Activated T-helper 1 cell treated with anti-CD3 and anti-CD28 coated beads, Interleukin-12 subunit alpha, Interleukin-12 subunit beta, Interleukin-2, Interleukin-4 antibody, amounts not matched to agents 30 ng/mL and 10 ng/mL and 1 ng/mL, durations not matched to agents 14 hours and 24 hours and 36 hours (primary cell): ENCODE measurements at places on chromosomes 3 and 15. TPM values are rescaled to one million over a fixed set of nuclear protein-coding genes. Genes with fewer than 3 reads are reported as not detected.

RAD18 gene
- total RNA-seq = 52.8 and 54.2 TPM in 2 replicates

IQCF5 gene
- not detected in 2 replicates for total RNA-seq

PYDC2 gene
- total RNA-seq = not detected in 2 replicates

A4GNT gene
- not detected in 2 replicates for total RNA-seq

WDR72 gene
- total RNA-seq = not detected in 2 replicates

AADAC gene
- not detected in 2 replicates for total RNA-seq

BBX gene
- total RNA-seq = 38.1 and 45.1 TPM in 2 replicates

B4GALT4 gene
- 14.1 and 18.6 TPM in 2 replicates for total RNA-seq

C3orf80 gene
- total RNA-seq = 0.18 and 0.42 TPM in 2 replicates

PPP4R2 gene
- 113 and 125 TPM in 2 replicates for total RNA-seq

CLASP2 gene
- 61.9 and 67.0 TPM in 2 replicates for total RNA-seq

NME9 gene
- total RNA-seq = not detected in 2 replicates

SRGAP3 gene
- total RNA-seq = 0.54 and 0.61 TPM in 2 replicates

TLNRD1 gene
- 30.2 and 30.8 TPM in 2 replicates for total RNA-seq

CD96 gene
- 79.1 and 79.7 TPM in 2 replicates for total RNA-seq

NCBP2 gene
- total RNA-seq = 102 and 111 TPM in 2 replicates

PPARG gene
- total RNA-seq = 2.3 and 2.5 TPM in 2 replicates

TIGIT gene
- 5.6 and 5.8 TPM in 2 replicates for total RNA-seq

EPHB1 gene
- total RNA-seq = 5.0 and 5.2 TPM in 2 replicates

GOLGA6L24 gene
- total RNA-seq = not detected in 2 replicates

ADIPOQ gene
- not detected in 2 replicates for total RNA-seq

DOCK3 gene
- total RNA-seq = 1.5 and 1.6 TPM in 2 replicates

MCTP2 gene
- total RNA-seq = 93.2 and 96.0 TPM in 2 replicates

IL5RA gene
- 0.12 TPM in 1 of 2 replicates, not detected in the other for total RNA-seq

TRPM7 gene
- 42.4 and 43.6 TPM in 2 replicates for total RNA-seq

EIF5A2 gene
- 8.1 and 10.5 TPM in 2 replicates for total RNA-seq

GLDN gene
- 0.15 TPM in 1 of 2 replicates, not detected in the other for total RNA-seq

TM4SF18 gene
- not detected in 2 replicates for total RNA-seq

SV2B gene
- 0.08 and 0.12 TPM in 2 replicates for total RNA-seq

ACKR4 gene
- total RNA-seq = 0.15 and 0.16 TPM in 2 replicates

LRRFIP2 gene
- total RNA-seq = 26.2 and 28.6 TPM in 2 replicates

NOX5 gene
- total RNA-seq = 0.03 TPM in 1 of 2 replicates, not detected in the other

FAM107A gene
- total RNA-seq = not detected in 2 replicates

SUCNR1 gene
- not detected in 2 replicates for total RNA-seq

CHRD gene
- not detected in 2 replicates for total RNA-seq

CISH gene
- total RNA-seq = 334 and 341 TPM in 2 replicates

ZBTB11 gene
- total RNA-seq = 29.0 and 31.9 TPM in 2 replicates
